ENCODE measurements at places on chromosomes 7 and 10. TPM values are rescaled to one million over a fixed set of nuclear protein-coding genes. Genes with fewer than 3 reads are reported as not detected.

The PRF1 gene
- total RNA-seq = 381 TPM

The POLR3A gene
- total RNA-seq = 17.7 TPM

The SCIN gene
- total RNA-seq = 1.4 TPM

GRCh38 chr7:131843898-131844331, 287.5 kb upstream of the PODXL start:
- no peaks in the 10 kb centered on the region for H3K36me3 ChIP-seq
- no peak overlapping the region for H3K4me3 ChIP-seq
- H3K27me3 ChIP-seq = peaks cover 2% of the 10 kb centered on the region
- no peaks in the 10 kb centered on the region for H3K4me1 ChIP-seq
- H3K27ac ChIP-seq = no peak overlapping the region

DNA sequence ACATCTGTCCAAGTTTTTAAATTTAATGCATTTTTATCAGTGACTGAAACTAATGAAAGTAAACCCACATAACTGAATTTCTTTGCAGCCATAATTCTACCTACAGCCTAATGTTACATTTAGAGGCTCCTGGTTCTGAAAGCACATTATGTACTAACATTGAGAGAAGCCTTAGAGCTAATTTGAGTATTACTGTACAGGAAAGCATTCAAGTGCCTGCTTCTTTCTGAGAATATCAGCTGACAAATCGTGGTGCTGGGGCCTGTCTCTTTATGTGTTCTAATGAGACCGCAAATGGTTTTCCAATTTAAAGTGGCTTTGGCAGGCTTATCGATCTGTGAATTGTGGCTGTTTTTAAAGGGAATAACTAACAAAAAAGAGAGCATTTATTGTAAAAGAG, 32.3 kb upstream of the DGKB start:
- no peaks in the 10 kb centered on the region for H3K4me1 ChIP-seq
- DNase-seq = no peak
- H3K27me3 ChIP-seq = no peaks in the 10 kb centered on the region
- no peaks in the 10 kb centered on the region for H3K36me3 ChIP-seq

DNA sequence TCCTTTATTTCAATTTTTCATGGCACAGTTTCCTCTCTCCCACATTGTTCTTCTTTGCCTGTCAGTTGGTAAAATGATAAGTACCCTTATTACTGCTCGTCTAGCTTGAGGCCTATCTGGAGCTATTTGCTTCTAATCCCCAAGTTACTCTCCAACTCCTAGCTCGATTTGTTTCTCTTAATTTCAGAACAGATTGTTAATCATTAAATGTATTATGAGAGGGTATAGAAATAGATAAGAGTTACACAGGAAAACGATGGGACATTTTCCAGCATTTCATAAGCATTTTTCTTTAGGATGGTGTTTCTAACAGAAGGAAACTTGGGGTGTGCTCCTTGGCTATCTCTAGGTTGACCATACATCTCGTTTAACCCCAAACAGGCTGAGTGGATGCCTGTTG, 540.5 kb upstream of the FZD8 start:
- DNase-seq = no peak
- H3K4me1 ChIP-seq = no peaks in the 10 kb centered on the region
- H3K36me3 ChIP-seq = no peaks in the 10 kb centered on the region
- no peak overlapping the region for H3K27ac ChIP-seq
- H3K4me3 ChIP-seq = no peak overlapping the region
- no peaks in the 10 kb centered on the region for H3K27me3 ChIP-seq

- no peak overlapping the region for H3K27ac ChIP-seq
- peaks cover 4% of the 10 kb centered on the region for H3K4me1 ChIP-seq
- no peaks in the 10 kb centered on the region for H3K27me3 ChIP-seq
- H3K4me3 ChIP-seq = no peak overlapping the region
Measured at GRCh38 chr7:12709726-12710502, 22.5 kb downstream of the ARL4A start.

- no peaks in the 10 kb centered on the region for H3K4me1 ChIP-seq
- no peak overlapping the region for H3K4me3 ChIP-seq
- H3K27ac ChIP-seq = no peak overlapping the region
- peaks cover 38% of the 10 kb centered on the region for H3K36me3 ChIP-seq
Measured at GRCh38 chr7:149278396-149278795, 16.4 kb downstream of the ZNF783 start.

DNA sequence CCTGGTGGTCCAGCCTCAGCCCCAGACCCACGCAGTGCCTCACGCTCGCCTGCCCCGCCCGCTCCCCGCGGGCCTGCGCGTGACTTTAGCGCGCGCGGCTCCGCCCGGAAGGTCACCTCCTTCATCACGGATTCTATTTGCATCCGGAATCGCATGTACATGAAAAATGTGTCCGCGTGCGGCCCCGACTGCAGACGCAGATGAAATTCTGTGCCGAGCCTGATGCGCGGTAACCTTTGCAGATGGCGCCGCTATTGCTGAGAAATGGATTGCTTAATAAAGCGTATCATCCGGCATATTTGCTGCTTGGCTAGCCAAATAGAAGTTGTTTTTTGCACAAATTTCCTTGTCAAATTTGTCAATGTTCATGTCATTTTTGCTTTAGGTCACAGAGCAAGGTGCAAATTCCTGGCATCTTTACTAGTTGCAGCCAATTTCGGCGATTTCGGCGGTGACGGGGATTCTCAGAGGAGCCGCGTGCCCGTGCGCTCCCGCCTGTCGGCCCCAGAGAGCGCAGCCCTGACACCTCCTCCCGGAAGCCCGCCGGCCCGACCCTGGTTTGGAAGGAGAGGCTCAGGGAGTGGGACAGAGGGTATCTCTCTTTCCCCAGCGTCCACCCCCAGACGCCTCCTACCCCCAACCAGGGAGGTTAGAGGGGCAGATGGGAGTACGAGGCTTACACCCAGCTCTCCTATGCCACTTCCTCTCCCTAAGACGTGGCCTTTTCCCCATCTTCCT, 85.9 kb upstream of the PAX2 start:
- H3K4me1 ChIP-seq = peaks cover 14% of the 10 kb centered on the region
- H3K27ac ChIP-seq = no peak overlapping the region
- DNase-seq = no peak
- peaks cover 81% of the 10 kb centered on the region for H3K27me3 ChIP-seq
- peaks cover 4% of the 10 kb centered on the region for H3K36me3 ChIP-seq

DNA sequence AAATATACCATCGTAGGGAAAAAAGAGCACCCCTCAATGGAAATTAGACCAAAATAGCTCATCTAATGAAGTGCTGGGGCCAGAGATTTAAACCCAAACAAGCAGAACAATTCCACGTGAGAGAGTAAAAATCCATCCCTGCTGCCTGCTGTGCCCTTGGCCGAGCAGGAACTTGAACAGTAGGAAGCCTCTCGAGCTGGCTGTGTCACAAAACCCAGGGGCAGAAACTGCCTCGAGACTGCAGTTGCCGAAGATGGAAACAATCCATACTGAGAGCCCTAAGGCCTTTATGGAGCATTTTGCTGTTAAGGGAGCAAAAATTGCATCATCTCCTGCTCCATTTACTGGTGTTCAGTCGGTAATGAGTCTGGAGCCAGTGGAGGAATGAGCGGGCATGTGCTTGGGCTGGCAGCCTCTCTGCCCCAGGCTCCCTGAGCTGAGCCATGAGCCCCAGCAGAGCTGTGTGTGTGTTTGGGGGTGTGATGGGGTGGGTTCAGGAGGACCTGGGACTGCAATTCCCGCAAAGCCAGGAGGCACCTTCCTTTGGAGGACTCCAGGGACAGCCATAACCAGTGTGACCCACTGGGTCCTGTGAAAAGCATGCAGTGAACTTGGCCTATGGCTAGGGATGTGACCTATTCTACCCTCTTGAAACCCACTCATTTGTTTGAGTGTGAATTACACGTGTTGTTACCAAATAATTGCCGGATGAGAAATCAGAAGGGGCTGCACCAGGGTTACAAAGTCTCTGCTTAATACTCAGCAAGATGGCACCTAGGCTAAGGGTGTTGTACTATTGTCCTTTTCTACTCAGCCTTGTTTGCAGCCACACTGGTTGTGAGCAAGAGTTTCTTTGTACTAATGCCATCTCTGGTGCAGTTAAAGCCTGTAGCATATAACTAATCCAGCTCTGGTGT, 58.3 kb downstream of the CDHR3 start:
- H3K27ac ChIP-seq = no peak overlapping the region
- H3K4me3 ChIP-seq = no peak overlapping the region
- peaks cover 51% of the 10 kb centered on the region for H3K27me3 ChIP-seq
- H3K36me3 ChIP-seq = no peaks in the 10 kb centered on the region
- no peak for DNase-seq
- peaks cover 37% of the 10 kb centered on the region for H3K4me1 ChIP-seq

DNA sequence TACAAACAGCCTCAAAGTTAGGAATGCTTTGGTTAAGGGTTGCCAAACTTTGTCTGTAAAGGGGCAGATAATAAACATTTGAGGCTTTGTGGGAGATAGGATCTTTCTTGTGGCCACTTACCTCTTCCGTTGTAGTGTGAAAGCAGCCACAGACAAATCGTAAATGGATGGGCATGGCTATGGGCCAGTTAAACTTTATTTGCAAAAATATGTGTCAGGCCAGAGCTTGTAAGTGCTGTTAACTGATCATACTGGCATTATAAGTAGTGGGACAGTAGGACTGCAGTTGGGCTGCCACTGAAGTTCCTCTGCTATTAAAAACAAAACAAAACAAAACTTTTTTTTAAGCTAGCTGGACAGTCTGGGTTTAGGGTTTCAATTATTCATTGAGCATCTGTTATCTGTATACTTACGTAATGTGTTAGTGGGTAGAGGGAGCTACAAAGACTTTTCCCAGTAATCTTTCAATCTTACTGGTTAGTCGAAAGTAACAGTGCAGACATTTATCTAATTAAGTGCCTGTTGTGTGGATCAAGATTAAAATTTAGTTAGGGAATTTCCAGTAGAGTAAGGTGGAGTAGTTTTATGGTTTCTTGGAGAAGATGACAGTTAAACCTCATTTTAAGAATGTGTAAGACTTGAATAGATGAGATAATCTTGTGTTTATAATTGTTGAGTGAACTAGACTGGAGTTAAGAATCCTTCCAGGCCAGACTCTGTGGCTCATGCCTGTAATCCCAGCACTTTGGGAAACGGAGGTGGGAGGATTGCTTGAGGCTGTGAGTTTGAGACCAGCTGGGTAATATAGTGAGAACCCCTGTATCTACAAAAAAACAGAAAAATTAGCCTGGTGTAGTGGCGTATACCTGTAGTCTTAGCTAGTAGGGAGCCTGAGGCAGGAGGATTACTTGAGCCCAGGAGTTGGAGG, 100.1 kb downstream of the BTRC start:
- no peaks in the 10 kb centered on the region for H3K36me3 ChIP-seq
- H3K4me1 ChIP-seq = peaks cover 20% of the 10 kb centered on the region
- peak; percentile 48 for DNase-seq
- no peak overlapping the region for H3K27ac ChIP-seq

DNA sequence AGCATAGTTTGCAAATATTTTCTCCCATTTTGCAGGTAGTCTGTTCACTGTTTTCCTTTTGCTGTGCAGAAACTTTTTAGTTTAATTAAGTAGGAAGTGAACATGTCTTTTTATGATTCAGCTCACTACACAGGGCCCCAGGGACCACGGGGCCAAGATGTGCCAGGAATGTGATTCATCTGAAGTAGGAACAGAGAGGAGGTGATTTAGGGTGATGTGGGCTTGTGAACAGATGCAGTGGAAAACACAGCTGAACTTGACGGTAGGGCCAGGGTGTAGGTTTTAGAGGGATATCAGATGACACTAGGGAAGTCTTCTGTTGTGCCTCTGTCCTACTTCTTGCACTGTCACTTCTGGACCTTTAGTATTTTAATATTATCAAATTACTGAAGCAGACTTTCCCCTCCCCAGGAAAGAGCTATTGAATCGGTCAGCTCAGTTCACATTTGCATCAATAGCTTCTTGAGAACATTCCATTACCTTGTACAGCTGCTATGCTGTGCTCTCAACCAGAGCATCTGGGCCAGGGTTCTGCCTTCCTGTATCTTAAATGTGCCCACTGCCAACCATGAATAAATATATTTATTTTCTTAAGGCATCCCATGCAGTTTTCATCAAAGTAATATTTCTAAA, 96.9 kb downstream of the OSBPL3 start:
- H3K4me3 ChIP-seq = no peak overlapping the region
- H3K4me1 ChIP-seq = peaks cover 44% of the 10 kb centered on the region
- no peak for DNase-seq
- H3K27ac ChIP-seq = no peak overlapping the region
- H3K36me3 ChIP-seq = peaks cover 38% of the 10 kb centered on the region

DNA sequence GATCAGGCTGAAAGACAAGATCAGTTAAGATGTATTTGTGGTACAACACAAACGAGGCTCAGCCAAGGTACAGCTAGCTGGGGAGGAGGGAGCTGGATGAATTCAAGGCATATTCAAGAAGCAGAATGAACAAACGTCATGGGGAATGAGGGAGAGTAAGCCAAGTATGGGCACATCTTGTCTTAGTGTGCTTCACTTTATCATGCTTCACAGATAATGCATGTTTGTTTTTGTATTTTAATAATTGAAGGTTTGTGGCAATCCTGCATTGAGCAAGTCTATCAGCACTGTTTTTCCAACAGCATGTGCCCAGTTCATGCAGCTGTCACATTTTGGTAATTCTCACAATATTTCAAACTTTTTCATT, 135.4 kb downstream of the HIBADH start:
- H3K4me1 ChIP-seq = no peaks in the 10 kb centered on the region
- H3K27ac ChIP-seq = no peak overlapping the region
- no peak overlapping the region for H3K4me3 ChIP-seq
- no peaks in the 10 kb centered on the region for H3K27me3 ChIP-seq

DNA sequence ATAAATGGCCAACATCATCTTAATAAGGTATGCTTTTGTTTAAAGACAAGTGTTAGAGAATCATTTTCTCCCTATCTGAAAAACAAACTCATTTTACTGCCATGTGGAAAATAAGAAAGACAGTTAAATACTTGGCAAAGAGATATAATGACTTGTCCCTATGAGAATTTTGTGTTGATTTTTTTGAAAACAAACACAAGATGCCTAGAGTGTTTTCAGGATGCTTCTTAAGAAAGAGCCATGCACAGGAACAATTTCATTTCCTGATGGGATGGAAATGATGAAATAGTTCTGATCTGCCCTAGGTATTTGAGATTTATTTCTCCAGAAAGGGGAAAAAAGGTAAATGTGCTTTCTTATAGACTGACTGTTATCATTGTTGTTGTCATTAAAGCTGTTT, 237.5 kb upstream of the GNAI1 start:
- no peak overlapping the region for H3K27ac ChIP-seq
- H3K4me1 ChIP-seq = no peaks in the 10 kb centered on the region
- no peak overlapping the region for H3K4me3 ChIP-seq
- no peaks in the 10 kb centered on the region for H3K36me3 ChIP-seq
- no peak for DNase-seq

DNA sequence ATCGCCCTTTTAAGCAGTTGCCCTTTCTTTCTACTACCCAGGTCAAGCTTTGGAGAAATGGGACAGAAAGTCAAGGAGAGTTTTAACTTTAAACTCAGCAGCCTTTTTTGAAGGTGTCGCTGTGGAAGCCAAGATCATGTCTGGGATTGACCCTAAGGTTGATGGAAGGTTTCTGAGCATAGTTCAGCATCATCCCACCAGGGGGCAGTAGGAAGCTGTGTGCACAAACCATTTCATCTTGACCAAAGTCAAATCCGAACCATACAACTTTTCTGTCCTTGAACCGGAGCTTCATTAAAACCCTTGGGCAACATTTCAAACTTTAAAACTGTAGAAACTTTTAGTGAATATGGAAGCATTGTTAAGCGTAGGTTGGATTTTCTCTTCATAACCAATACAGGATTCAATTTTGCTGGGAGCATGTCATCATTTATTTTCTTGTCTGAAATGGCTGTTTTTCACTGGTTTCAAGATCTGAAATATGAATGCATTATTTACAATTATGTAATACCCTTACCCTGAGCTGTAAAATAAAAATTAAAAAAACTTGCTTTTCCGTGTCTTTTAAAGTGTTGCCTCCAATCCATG, 214.4 kb upstream of the KIAA1217 start:
- no peaks in the 10 kb centered on the region for H3K36me3 ChIP-seq
- H3K27me3 ChIP-seq = no peaks in the 10 kb centered on the region
- no peak for DNase-seq
- H3K27ac ChIP-seq = no peak overlapping the region
- H3K4me3 ChIP-seq = no peak overlapping the region
- no peaks in the 10 kb centered on the region for H3K4me1 ChIP-seq

Measured in activated CD8-positive, alpha-beta memory T cell treated with anti-CD3 and anti-CD28 coated beads, Interleukin-2, amount 10 ng/mL, durations not matched to agents 7 days and 5 days (primary cell).